ENCODE measurements at places on chromosomes 16 and 17.
A peak's percentile ranks its signal among the peaks of the same experiment; 100 is the strongest.

- DNase-seq = no peak
Observed at GRCh38 chr17:55859301-55859795, 108.5 kb downstream of the PCTP start.

DNA sequence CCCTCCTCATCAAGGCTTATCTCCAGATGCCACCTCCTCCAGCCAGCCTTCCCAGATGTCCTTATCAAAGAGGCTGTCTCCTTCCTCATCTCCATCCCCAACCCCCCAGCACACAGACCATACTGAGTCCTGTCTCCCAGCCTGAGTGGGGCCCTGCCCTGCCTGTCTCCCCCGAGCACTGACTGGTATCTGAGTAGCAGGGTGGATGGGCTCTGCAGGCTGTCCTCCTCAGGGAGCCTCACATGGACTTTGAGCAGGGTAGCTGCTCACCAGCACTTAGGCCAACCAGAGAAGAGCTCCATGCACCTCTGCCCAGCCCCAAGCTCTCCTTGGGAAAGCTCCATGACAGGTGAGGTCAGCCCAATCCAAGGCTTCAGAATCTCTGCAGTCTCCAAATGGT is 20.0 kb upstream of the ITGA3 start:
- no peak for DNase-seq

DNA sequence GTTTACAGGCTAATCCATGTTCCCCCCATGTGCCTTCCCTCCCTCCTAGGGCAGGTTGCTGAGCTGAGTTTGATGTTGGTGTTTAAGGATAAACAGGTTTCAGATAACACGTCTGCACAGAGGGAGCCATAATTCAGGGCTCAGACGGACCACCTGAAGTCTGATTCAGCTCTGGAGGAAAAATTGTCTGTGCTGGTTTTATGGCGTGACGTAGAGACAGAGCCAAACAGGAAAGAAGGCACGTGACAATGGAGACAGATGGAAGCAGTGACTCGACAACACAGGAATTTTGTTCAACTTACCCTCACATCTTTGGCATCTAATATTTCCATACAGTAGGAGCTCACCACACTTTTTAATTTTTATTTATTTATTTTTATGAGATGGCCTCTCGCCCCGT is 10.7 kb upstream of the USP10 start:
- no peak for DNase-seq

GRCh38 chr17:56898874-56899273 is 15.0 kb downstream of the TRIM25 start:
- no peak for DNase-seq

DNA sequence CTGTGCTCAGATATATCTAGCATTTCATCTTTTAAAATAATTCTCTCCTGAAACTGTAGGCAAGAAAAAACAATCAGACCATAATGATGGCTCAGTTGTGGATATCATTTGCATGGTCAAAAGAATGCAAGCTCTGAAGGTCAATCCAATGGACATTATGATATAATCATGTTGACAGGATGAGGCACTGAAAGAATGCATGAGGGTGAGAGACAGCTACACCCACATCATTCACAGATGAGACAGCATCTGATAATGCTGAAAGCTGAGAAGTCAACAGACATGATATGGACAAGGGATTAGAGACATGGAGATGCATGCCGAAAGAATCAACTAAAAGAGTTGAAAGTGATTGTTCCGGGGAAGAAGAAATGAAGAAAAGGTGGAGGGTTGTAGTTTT is 346.4 kb upstream of the CDH5 start:
- no peak for DNase-seq

GRCh38 chr17:2909175-2909845 is 113.1 kb downstream of the RAP1GAP2 start:
- DNase-seq = no peak

DNA sequence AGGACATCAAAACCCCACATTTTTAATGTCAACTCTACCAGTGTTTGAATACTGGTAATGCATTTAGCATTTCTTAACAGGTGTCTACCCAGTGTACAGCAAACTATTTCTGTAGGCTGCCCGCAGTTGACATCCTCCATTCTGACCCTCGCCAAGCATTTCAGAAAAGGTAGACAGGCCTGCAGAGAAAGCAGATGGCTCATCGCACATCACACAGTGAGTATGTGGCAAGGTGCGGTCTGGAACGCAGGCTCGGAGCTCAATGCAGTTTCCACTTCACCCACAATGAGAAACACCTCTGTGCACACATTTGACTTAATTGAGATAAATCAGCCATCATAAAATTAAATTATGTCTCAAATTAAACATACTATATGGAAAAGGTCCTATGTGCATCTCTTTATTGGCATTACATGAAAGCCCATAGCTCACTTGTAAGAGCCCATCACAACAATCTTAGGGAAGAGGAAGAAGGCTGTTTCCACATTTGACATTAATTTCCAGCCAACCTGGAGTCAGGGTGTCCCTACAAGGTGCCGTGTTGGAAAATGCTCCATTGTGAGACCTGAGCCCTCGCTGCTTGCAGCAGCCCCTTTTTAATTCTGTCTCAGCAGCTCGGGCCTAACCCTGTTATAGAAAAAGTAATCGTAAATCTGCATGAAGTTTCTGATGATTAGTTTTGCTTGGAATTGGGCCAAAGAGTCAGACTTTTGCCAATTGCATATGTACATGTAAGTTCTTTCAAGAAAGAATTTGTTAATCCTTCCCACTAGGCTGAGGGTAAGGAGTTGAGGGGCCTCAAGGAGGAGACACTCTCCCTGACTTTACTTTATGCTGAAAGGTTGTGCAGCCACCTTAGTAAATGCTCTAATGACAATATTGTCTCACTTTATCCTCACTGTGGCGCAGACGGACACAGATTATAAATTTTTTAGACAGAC is 378.7 kb upstream of the DYNLRB2 start:
- DNase-seq = no peak

- DNase-seq = no peak
Observed at GRCh38 chr17:57888311-57889216, 38.7 kb upstream of the MRPS23 start.

- no peak for DNase-seq
Observed at GRCh38 chr16:508884-509736, 18.4 kb upstream of the CAPN15 start.

DNA sequence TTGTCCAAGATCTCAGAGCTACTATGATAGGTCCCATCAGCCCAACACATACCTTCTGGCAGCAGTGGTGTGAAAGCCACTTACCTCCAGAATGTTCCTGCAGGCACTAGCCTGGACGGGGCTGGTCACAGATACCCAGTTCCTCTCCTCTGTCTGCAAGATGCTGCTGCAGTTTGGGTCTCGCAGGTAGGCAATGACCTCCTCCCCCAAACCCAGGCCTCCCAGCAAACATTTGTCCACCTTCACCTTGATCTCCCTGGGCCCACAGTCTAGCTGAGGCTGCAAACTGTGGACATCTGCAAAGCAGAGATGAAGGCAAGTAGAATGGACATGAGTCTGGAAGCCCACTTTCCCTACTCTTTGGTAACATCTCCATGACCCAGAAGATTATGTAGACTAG is 7.1 kb downstream of the GP2 start:
- no peak for DNase-seq

DNA sequence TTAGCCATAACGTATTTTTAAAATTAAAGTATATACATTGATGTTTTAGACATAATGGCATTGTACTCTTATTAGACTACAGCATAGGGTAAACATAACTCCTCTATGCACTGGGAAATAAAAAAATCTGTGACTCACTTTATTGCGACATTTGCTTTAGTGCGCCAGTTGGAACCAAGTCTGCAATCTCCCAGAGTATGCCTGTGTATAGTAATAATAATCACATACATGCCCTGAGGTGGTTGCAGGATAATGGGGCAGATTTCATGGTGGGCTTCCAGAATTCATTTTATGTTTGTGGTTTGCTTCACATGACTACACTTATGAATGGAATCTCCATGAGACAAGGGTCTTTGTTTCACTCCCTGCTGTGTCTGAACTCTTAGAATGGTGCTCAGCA is 66.9 kb upstream of the N4BP1 start:
- no peak for DNase-seq

DNA sequence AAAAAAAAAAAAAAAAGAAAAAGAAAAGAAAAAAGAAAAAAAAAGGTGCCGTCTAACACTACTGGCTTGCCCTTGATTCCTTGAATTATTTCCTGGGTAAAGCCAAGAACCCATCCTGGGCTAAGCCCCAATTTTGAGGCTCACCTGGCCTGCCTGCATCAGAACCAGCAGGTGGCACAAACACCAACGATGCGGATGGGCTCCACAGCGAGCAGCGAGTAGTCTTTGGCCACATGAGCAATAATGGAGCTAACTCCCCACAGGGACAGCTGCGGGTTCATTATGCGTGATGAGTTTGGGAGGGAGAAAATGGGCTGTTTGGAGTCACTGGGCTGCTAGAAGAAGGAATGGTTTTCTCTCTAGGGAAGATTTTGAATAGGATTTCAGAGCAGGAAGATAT is 91.1 kb downstream of the ASIC2 start:
- no peak for DNase-seq

- no peak for DNase-seq
Observed at GRCh38 chr17:59684967-59685366, 22.3 kb downstream of the PTRH2 start.

GRCh38 chr17:75486151-75486550 is 29.2 kb downstream of the CASKIN2 start:
- no peak for DNase-seq

- no peak for DNase-seq
Observed at GRCh38 chr17:72565006-72565405, 444.2 kb downstream of the SOX9 start.

DNA sequence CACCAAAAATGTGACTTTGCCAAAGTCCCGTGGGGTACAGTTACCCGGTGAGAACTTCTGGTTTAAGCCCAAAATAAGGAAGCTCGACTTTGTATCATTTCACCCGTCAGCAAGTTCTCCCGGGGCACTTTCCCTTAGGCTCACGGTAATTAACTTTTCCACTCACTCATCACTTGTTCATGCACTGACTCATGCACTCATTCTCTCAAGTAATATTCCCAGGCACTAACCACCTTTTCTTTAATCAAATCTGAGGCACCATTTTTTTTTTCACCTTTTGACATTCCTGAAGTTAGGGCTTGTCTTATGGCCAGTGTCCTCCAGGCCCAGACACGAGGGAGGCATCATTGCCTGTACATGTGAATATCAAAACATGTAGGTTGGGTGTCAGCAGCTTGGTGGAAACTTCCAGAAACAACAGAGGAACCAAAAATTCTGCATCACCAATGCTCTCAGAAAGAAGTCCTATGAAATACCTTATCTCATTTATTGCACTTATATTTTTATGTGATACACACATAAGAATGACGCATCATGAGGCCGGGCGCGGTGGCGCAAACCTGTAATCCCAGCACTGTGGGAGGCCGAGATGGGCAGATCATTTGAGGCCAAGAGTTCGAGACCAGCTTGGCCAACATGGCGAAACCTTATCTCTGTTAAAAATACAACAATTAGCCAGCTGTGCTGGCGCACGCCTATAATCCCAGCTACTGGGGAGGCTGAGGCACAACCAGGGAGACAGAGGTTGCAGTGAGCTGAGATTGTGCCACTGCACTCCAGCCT is 36.1 kb upstream of the ATP2C2 start:
- peak; percentile 14 for DNase-seq

- no peak for DNase-seq
Observed at GRCh38 chr16:57264381-57264780, 19.3 kb downstream of the ARL2BP start.

DNA sequence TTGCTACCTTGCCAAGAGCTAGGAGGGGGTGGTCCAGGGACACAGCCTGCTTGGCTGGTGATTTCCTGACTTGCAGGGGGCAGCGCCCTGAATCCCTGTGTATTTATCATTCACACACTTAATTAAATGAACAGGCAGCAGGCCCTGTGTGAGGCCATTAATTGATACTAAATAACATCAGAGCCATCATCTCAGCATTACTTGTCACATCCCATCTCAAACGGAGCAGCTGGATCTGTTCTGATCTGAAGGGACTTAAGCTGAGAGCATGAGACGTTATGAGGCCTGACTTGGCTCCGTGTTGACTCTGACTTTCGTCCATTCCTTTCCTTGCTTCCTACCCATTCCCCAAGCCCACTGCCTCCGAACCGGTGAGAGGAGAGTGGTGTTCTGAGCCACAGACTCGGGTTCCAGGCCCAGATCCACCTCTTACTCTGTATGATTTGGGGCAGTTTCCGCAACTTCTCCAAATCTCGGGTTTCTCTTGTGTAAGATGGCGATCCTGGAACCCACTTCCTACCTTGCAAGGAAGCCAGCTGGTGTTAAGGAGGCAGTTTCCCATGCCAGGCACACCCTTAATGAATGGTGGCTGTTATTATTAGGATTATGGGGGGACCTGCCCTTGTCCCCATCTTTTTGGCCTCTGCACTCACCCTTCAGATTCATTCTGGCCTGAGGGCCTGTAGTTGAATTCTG is 33.8 kb downstream of the CACNA1G start:
- peak; percentile 22 for DNase-seq

DNA sequence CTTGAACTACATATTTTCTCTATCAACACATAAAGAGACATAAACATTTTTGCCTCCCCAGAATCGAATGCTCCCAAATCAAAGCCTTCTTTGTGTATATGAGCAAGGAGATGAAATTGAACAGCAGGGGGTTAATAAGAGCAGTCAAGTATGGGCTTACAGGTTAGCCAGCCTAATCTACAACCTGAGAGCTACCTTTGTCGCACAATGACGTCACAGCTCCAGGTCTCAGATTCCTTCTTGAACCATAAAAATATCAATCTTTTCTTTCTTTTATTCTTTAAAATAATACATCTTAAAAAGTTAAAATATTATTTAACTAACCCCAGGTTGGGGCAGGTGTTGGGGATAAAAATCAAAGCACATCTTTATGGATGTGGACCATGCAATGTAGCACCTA is 482.9 kb upstream of the CDH11 start:
- DNase-seq = no peak

GRCh38 chr16:87391324-87391949 is 699 bp upstream of the MAP1LC3B start:
- peak; percentile 87 for DNase-seq

DNA sequence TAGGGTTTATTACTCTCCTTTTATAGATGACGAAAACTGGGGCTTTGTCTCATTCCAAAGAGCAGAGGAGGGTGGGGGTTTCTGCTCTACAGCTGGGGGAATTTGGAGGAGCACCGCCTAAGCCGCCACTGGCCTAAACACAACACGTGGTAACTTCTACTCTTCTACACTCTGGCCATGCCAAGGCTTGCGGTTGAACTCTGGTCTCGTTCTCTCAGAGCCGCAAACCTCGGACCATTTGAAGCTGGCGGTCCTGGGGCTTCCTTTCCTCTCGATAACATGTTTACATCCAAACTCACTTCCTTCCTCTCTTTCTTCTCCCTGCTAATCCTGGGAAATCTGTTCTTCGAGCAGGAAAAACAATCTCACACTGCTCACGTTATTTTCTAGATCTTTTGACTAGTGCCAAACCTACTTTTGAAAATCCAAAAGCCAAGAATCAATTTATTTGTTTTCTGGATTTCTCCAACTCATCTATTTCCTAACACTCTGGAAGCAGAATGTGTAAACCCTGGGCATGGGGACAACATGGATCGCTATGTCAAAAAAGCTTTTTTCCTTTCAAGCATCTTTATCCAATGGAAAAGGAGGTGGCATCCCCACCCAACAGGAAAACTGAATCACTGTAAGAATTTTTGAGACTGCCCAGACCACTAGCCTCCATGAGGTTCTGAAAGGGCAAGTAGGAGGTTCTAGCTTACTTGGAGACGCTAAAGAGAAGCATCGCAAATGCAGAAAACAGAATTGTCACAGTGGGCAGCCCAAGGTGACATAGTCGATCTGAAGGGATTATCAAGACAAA is 13.6 kb upstream of the EEF2K start:
- DNase-seq = peak; percentile 95

Data from suppressor macrophage treated with lipopolysaccharide for 1 hour (primary cell).